Activated CD4-positive, alpha-beta T cell treated with anti-CD3 and anti-CD28 coated beads, Interleukin-10, Interleukin-2, amounts not matched to agents 100 ng/mL and 50 ng/mL, durations not matched to agents 16 hours and 8 hours (primary cell): ENCODE measurements at places on chromosomes 6 and 20.

- no peak for DNase-seq
Observed at GRCh38 chr6:38982470-38982869, 66.1 kb upstream of the GLP1R start.

- no peak for DNase-seq
Observed at GRCh38 chr6:116060572-116061283, at the start of gene FRK. Gene FRK, minus strand, starts transcription at chr6:116060891. Its CDS starts 580 bp downstream, at chr6:116060311.

GRCh38 chr6:139080255-139080920 lies 51.8 kb downstream of the ABRACL start:
- DNase-seq, result no peak

GRCh38 chr20:33830371-33830770 lies 19.2 kb downstream of the CHMP4B start:
- no peak for DNase-seq

DNA sequence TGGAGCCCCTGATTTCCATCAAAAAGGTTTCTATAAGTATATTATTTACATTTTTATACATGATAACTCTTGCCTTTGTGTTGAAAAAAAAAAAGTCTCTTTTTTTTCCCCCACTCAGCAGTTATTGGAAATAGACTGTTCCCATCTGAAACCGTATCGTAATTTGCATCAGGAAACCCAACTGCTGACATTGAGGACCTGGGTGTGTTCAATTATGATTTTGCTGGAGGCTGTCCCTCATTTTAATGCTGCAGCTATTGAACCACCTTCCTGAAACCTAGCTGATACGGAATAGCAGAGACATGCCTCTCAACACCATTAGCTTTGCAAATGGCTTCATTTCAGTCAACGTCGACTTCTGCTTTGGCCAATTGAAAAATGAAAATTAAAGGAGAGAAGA lies 98.9 kb downstream of the ZNF217 start:
- DNase-seq, result no peak

DNA sequence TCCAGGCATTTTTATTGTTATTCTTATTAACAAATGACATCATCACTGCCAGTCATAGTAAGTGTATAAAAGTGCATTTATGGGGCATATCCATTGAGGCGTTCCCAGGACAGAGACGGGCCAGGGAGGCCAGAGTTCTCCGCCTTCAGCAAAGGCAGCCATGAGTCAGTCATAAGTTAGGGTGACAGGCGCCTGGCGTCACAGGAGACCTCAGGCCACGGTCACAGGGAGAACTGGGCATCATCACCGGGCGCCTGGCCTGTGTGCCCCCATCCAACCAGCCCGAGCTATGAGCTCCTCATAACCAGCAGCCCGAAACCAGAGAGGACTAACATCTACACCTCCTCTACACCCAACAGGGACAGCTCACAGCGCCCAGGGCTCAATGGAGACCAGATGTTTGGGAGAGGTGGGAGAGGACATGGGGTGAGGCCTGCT lies 259.2 kb downstream of the DLL1 start:
- no peak for DNase-seq

DNA sequence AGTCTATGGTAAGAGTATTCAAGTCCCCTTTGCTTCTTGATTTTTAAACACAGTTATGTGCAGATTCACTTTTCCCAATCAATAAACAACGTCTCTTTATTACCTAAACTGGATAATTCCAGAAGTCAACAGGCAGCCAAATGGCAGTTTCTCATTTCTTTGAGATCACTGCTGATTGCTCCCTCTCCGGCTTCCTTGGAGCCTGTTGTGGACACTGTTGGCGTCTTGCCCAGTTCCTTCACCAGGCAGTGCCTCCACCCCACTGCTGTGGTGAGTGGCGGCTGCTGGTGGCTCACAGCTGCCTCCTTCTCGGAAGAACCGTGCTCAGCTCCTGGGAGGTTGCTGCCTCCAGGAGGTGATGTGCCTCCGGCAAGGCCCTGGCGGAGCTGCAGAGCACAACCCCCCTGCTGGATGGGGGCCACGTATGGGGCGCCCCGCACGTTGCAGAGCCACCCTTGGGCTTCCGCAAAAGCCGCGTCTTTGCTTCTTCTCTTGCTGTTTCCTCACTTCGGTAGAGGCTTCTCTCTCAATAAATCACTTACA lies 105.1 kb upstream of the CNKSR3 start:
- DNase-seq, result no peak

DNA sequence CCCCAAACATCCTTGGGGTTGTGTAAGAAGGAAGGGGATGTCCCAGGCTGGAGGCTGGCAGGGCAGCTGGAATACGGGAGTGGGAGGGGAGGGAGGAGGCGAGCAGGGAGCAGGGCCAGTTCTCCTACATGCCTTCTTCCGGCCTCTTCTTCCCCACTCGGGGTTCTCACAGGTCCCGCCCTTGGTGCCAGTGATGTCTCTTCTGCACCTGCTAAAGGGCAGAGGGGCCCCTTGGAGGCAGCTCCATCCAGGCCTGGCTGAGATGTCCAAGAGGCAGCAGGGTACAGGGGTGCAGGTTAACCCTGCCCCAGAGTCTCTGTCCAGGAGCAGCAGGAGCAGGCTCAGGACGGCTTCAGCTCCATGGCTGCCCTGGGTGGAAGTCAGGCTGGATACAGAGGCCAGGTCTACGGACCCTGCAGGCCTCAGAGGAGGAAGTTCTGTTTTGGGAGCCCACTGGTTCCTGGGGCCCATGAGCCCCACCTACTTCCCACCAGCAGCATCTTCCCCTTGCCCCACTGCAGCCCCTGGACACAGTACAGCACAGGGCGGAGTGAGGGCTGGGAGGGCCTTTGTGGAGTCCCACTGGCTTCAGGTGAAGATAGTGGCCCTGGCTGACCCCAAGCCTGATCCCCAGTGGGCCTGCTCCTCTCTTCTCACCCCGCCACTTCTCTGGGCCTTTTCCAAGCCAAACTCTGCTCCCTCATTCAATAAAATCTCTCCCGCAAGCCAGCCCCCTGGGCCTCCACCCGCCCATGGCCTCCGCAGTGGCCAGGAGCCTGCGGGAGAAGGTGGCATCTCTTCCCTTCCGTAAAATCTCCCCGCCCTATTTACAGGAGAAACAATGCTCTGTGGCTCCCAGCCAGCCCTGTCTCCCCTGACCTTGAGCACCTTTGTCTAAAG lies 60.4 kb downstream of the YTHDF1 start:
- no peak for DNase-seq

GRCh38 chr20:51284871-51285270 lies 257.6 kb downstream of the NFATC2 start:
- DNase-seq, result no peak

DNA sequence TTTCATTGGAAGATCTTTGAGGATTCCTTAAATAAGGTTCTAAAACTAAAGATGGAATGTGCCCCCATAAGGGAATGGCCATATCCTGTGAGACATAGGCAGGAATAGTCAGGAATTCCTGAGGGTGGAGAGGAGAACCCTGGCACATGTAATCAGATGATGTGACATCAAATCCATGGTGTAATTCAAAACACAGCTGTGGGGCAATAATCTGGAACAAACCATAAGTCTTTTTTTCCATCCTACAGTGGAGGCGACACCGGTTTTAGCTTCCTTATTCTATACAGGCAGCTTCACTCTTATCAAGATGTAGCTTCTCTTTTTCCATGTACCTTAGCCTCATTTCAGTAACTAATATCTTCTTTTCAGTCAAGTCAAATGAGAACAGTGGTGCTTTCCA lies 133.6 kb upstream of the CITED2 start:
- DNase-seq, result no peak

DNA sequence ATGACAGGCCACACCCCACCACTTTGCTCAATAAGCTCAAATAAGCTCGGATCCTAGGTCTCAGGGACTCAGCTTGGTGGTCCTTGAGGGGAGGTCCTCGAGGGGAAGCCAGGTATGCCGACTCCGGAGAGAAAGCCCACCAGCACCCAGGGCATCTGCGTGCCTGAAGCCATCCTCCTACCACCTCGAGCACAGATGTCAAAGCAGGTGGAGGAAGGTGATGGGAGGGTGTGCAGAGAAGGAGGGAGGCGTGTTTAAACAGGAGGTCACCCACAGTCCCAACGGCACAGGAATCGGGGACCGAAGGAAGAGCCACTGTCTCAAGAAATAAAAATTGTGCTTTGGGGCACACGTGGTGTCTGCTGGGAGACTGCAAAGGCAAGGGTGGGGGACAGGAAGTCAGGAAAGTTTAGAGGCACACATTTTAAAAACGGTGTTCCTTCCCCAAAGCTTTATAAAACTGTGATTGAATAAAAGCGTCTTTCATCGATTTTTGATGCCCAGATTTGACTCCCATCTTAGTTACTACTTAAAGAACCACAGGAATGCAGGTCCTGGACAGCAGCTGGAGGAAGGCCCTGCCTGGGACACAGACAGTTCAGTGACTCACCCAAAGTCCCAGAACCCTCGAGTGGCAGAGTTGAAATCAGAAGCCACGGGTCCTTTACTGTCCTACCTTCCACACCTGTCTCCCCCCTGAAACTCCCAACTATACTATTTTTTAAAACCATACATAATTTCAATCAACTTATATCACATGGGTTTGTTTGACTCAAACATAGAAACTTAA lies 221.0 kb upstream of the PDE10A start:
- DNase-seq, result no peak

- DNase-seq, result no peak
Observed at GRCh38 chr6:170266061-170266825, 24.6 kb downstream of the DLL1 start.

- DNase-seq, result no peak
Observed at GRCh38 chr20:58987790-58988564, 6.9 kb downstream of the NELFCD start.

GRCh38 chr20:39072653-39073052 lies 110.5 kb downstream of the DHX35 start:
- no peak for DNase-seq

- DNase-seq, result no peak
Observed at GRCh38 chr20:62181808-62182207, 1.0 kb upstream of the MTG2 start.

GRCh38 chr20:13995841-13996240 lies 525 bp downstream of the MACROD2 start:
- peak; percentile 0 for DNase-seq

- peak; percentile 42 for DNase-seq
Observed at GRCh38 chr6:37507690-37508421, 8.2 kb upstream of the CCDC167 start.

GRCh38 chr6:132085731-132086130 lies 134.6 kb upstream of the CCN2 start:
- no peak for DNase-seq

DNA sequence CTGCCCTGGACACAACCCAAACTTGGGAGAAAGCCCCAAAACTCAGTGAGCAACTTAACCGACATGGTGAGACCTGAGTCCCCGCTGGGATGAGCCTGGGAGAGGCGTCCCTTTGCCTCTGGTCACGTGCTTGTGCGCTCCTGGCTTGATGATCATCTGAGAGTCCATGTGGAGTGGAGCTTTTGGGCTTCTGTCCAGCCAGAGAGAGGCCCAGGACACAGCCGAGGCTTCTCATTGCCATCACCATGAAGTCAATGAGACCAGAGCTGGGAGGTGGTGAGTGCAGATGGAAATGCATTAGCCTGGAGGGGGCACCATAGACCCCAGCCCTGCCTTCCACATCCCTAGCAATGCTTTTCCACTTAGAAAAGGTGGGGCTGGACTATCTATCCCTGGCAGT lies 250.0 kb downstream of the SLC24A3 start:
- DNase-seq, result no peak

GRCh38 chr6:6565069-6565468 lies 23.5 kb upstream of the LY86 start:
- DNase-seq, result no peak

DNA sequence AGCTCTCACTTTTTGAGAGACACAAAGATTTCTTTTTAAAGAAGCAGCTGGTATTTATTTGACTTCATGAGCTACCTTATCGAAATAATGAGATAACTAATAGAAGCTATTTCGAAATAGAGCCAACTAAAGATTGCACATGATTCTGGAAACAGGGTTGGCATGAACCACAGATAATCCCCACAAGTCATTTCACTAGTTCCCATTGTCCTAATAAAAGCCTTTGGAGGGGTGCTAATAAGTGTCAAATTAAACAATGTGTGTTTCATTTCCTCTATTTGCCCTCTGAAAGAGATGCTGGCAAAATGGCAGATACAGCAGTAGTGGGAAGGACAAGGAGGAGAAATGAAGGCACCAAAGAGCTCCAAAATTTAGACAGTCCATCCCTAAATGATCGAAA lies 78.6 kb upstream of the RIPOR2 start:
- no peak for DNase-seq

- peak; percentile 22 for DNase-seq
Observed at GRCh38 chr20:33076662-33077372, 2.6 kb upstream of the BPIFB4 start.

DNA sequence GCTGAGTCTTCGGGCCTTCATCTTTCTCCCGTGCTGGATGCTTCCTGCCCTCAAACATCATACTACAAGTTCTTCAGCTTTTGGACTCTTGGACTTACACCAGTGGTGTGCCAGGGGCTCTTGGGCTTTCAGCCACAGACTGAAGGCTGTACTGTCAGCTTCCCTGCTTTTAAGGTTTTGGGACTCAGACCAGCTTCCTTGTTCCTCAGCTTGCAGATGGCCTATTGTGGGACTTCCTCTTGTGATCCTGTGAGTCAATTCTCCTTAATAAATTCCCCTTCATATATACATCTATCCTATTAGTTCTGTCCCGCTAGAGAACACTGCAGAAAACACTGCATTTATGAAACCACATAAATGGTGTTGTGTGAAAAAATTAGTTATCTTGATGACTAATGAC lies 13.9 kb upstream of the BCLAF1 start:
- DNase-seq, result no peak

DNA sequence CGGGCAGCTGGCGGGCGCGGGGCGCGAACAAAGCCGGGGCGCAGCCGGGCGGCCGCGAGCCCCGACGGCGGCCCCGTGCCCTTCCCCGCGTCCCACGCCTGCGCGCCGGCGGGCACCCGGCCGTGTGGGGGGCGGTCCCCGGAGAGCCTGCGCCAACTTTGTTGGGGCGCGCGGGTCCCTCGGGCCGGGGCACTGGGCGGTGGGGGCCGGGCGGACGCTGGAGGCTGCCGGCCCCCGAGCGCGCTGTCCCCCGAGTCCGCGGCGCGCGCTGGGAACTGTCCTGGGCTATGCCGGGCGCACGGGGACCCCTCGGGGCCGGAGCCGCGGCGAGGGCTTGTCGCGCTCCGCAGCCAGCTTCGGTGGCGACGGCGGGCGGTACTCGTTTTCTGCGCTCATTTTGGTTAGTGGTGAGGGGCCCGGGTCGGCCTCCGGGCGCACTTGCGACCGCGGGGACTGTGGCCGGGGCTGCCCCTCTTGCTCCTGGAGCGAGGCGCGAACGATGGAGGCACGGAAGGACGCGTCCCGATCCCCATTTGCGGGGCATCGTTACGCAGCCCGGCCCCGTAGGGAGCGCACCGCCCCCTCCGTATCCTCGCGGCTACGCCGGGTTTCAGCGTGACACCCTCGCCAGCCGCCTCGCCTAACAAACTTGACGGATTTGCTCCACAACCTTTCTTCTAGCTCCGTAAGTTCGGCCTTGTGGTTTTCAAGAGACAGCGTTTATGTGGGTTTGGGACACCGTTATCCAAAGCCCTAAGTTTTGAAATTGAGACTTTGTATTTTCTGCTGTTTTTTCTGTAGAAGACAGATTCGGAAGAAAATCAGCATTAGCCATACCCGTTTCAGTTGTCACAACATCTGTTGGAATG lies 622 bp downstream of the SS18L1 start:
- DNase-seq, result peak; percentile 75

GRCh38 chr6:26482338-26482737 lies 17.8 kb upstream of the BTN1A1 start:
- DNase-seq, result no peak

- DNase-seq, result no peak
Observed at GRCh38 chr6:119590066-119590465, 240.5 kb upstream of the MAN1A1 start.

GRCh38 chr6:33118525-33119123 lies 42.8 kb downstream of the HLA-DPB1 start:
- peak; percentile 72 for DNase-seq

GRCh38 chr6:34036357-34037069 lies 109.4 kb downstream of the GRM4 start:
- peak; percentile 70 for DNase-seq
